Umbilical cord (tissue), 2 donors: ENCODE measurements at places on chromosomes 11 and 22. TPM values are rescaled to one million over a fixed set of nuclear protein-coding genes. Genes with fewer than 3 reads are reported as not detected.
A peak's percentile ranks its signal among the peaks of the same experiment; 100 is the strongest.

GRCh38 chr22:36197065-36197440 is 4.6 kb downstream of the APOL4 start:
- DNase-seq = peak; percentile 99

DNA sequence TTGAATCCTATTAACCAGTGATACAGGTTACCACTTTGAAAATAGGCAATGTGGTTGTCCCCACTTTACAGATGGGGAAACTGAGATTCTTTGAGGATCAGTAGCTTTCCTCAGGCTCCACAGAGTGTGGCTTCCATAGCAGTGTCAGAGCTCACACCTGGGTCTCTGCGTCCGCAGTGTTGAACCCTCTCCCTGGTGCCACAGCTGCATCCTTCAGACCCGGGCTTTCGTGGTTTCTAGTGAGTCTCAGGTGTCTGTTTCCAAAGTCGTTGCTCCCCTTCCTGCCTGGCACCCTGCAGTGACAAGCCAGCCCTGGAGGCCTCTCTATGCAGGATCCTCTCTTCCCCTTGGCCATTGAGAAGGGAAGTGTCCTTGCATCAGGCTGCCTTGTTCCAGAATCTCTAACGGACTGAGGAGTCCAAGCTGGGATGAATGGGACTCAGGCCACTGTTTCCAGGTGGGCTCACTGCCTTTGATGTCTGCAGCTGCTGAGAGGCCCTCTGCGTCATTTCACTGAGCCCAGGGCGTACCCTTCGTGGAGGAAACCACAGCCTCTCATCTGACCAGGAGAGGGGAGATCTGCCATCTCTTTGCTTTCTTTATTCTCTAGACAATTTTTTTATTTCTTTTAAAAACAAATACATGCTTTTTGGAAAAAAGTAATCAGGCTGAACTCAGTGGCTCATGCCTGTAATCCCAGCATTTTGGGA is 48.4 kb upstream of the MICAL2 start:
- DNase-seq = no peak

GRCh38 chr11:69351460-69351859 is 57.5 kb downstream of the MYEOV start:
- no peak for DNase-seq

GRCh38 chr11:131428853-131429252 is 58.4 kb downstream of the NTM start:
- DNase-seq = no peak

DNA sequence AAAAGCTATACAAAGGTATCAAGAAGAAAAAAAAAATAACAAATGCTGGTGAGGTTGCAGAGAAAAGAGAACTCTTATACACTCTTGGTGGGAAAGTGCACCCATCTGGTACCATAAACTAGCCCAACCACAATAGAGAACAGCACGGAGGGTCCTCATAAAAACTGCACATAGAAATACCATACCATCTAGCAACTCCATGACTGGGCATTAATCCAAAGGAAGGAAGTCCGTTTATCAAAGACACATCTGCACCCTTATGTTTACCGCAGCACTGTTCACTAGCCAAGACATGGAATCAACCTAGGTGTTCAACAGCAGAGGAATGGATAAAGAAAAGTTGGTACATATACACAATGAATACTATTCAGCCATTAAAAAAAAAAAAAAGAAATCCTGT is 10.8 kb upstream of the CLDN5 start:
- DNase-seq = no peak

- no peak for DNase-seq
Observed at GRCh38 chr11:34198523-34198922, 93.1 kb downstream of the NAT10 start.

- DNase-seq = no peak
Observed at GRCh38 chr22:23473901-23474300, 106.2 kb downstream of the IGLL1 start.

- no peak for DNase-seq
Observed at GRCh38 chr22:35754761-35755160, 37.1 kb downstream of the APOL5 start.

GRCh38 chr11:102611291-102611690 is 13.8 kb downstream of the MMP20 start:
- no peak for DNase-seq

- no peak for DNase-seq
Observed at GRCh38 chr11:7643314-7643713, 30.0 kb downstream of the CYB5R2 start.

DNA sequence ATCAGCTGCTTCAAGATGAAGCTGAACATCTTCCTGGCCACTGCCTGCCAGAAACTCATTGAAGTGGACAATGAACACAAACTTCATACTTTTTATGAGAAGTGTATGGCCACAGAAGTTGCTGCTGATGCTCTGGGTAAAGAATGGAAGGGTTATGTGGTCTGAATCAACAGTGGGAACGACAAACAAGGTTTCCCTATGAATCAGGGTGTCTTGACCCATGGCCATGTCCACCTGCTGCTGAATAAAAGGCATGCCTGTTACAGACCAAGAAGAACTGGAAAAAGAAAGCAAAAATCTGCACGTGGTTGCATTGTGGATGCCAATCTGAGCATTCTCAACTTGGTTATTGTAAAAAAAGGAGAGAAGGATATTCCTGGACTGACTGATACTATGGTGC is 22.2 kb upstream of the BIRC3 start:
- no peak for DNase-seq

- no peak for DNase-seq
Observed at GRCh38 chr22:19987394-19988306, 29.0 kb downstream of the ARVCF start.

DNA sequence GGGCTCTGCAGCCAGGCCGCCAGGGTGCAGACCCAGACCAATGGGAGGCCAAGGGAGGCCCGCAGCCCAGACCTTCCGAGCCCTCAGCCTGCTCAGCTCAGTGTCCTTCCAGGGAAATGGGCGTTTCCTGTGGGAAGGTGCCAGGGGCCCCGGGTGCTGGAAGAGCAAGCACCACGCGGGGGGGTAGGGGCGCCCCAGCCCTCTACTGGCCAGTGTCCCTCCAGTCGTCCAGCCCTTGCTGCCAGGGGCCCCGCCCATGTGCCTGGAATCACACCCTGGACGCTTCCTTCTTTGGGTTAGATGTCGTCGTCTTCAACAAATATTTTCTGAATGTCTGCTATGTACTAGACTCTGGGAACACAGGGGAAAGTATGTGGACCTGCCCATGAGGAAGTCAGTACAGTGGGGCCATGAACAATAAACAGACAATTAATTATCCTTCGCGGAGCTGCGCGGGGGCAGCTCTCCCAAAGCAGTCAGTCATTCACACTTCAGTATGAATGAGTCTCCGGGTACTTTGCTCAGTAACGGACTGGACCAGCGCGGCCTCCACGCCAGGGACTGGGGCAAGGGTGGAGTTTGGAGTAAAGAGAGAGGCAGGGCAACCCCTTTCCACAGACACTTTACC is 60.2 kb downstream of the CDKN1C start:
- peak; percentile 78 for DNase-seq

DNA sequence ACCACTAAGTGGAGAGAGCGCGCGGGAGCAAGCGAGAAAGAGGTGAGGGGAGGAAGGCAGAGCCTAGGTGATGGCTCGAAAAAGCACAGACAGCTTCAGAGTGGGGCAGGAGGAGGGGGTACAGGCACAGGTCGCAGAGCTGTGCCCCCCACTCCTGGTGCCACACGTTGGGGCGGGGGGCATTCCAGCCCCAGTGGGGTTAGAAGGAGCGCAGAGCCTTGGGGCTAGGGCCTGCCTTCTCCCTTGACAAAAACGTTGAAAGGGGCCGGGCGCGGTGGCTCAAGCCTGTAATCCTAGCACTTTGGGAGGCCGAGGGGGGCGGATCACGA is 41.6 kb upstream of the ISX start:
- DNase-seq = no peak

DNA sequence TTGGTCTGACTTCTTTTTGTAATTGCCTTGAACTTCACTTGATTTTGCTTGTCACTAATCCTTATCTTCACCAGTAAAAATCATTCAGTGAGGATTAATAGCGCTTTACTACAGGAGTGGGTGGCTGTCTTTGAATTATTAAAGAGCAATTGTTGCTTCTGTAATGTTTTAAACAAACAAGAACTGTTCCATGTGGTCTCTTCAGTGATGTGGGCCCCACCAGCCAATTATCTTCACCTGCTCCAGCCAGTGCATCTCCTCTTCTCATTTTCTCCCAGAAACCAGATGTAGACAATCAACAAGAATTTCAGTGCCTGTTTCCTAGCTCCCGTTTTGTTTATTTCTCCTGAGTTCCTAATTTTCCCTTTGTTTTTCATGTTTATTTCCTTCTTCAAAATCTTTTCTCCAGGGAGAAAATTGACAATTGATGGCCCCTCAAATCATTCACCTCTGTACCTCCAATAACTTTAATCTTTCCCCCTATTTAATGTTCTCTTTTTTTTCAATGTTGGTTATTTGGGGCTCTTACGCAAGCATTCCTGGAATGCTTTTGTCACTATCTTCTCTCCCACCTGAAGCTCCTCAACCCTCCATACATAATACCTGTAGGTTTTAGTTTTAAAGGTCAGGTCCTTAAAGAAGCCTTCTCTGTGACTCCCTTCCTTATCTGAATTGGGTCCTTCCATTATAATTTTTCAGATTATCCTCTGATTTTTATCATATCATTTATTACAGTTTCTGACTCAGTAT is 115.1 kb downstream of the ARFGAP2 start:
- DNase-seq = no peak

DNA sequence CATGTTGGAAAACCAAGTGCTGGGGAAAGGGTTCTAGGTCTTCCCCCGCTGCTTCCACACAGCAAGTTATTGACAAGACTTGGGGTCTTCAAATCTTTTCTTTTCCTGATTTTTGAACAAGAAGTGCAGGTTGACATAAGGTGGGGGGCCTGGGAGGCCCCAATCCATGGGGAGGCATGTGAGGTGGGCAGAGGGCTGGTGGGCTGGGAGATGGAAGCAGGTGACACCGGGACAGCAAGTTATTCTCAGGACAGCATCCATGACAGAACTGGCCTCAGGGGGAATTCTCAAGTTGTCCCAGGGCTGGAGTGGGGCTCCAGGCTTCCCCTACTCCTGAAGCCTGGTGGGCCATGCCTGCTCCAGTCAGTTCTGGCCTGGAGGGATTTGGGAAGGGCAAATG is 5.5 kb downstream of the FGF19 start:
- DNase-seq = no peak

DNA sequence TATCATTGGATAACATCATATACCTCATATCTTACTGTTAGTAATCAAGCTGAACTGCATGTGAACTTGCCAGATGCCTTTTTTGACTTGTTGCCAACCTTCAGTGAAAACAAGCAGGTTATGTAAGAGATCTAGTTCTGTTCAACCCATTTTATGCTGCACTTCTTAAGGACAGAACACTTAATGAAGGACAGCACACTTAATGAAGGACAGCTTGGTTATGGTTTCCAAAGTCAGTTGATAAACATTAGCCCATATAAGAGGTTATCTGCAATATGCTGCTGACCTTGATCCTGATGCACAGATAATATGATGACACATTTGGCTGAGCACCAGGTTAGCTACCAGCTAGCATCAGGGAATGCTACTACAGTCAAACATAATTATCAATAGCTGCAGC is 358.7 kb upstream of the PDGFD start:
- DNase-seq = peak; percentile 61

DNA sequence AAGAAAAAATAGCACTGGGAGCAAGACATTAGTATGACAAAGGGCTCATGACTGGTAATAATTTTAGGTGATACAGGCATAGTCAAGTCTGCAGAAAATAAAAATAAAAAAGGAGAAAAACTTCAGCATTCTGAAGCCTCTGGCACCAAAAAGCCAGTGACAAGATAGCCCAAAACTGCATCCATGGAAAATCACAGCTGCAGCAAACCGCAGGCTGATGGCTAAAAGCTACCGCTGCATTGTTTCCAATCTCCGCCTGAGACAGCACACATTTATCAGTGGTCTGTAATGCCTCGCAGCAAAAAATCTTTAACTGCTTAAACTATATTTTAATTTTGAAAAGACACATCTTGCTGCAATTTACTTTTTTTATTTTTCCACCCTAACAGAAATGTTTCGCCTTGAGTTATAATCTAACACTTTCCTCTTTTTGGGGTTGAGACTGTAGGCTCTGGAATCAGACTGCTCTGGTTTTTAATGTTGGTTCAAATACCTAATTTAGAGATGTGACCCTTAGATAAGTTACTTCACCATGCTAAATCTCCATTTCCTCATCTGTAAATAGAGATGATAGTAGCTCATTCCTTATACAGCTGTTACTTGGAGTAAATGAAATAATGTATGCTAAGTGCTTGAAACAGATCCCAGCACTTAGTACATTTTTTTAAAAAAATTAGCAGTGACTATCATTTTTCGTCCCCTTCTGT is 42.0 kb upstream of the FIBIN start:
- no peak for DNase-seq

DNA sequence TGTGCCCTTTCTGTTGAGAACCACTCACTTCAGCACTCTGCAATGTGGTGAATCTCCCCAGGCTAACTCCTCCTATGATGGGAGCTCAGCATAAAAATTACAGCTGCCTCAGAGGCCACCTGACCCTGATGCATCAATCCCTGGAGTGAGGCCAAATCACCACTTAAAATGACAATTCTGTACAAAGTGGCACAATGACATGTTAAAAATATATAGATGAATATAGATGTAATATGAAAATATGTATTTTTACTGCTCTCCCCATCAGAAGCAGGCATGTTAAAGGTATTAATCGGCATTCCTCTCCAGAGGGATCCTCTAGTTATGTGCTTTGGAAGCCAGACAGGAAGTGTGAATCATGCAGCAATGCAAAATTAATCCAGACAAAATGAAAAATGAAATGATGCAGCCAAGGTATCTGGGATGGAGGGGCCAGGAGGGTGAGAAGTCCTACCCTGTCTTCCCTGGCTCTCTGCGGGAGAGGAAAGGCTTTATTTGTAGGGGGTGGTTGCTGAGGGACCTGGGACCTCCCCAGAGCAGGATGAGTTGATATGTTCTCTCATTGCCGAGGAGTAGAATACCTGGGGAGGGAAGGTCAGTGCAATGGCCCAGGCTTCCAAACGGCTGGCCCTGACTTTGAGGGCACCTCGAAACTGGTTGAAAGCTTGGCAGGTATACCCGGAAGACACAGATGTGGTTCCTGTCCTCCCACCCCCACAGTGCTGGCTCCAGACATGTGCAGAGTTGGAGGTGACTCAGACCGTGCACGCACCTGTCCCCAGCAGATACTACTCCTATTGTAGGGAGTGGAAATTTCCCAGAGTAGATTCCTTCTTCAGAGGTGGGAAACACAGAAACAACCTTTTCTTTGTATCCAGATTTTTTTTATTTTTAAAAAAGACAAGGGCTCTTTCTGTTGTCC is 347.9 kb upstream of the NCAM1 start:
- DNase-seq = peak; percentile 81

ATP6V1E1 gene
- 80.7 TPM for total RNA-seq

NTM gene
- total RNA-seq = 8.9 TPM

TNNT3 gene
- 89.1 TPM for total RNA-seq

MPPED2 gene
- 13.7 TPM for total RNA-seq

PIH1D2 gene
- not detected for total RNA-seq

OR51I1 gene
- 6.3 TPM for total RNA-seq

RBMXL2 gene
- 1.4 TPM for total RNA-seq

MAP6 gene
- 10.4 TPM for total RNA-seq

PIK3IP1 gene
- total RNA-seq = 17.3 TPM

NLRX1 gene
- total RNA-seq = 12.0 TPM

OR52I1 gene
- 5.5 TPM for total RNA-seq

MRGPRF gene
- total RNA-seq = 38.8 TPM
